Bronchial epithelial cell (primary cell): ENCODE measurements at places on chromosomes 4 and X. TPM values are rescaled to one million over a fixed set of nuclear protein-coding genes. Genes with fewer than 3 reads are reported as not detected.

Gene NDUFA1
- total RNA-seq, result 55.5 and 143 TPM in 2 replicates

Gene MAP7D3
- total RNA-seq, result 3.2 and 5.1 TPM in 2 replicates

Gene GLOD5
- not detected in 2 replicates for total RNA-seq

Gene BRS3
- total RNA-seq, result not detected in 2 replicates

Gene TRO
- not detected in 2 replicates for total RNA-seq

Gene GIMD1
- not detected in 2 replicates for total RNA-seq

Gene FSTL5
- not detected in 2 replicates for total RNA-seq

Gene CXCL10
- total RNA-seq, result 0.13 TPM in 1 of 2 replicates, not detected in the other

Gene MAGEB2
- not detected in 2 replicates for total RNA-seq

GRCh38 chrX:13471269-13471668, 98.1 kb upstream of the EGFL6 start:
- no peak for DNase-seq

DNA sequence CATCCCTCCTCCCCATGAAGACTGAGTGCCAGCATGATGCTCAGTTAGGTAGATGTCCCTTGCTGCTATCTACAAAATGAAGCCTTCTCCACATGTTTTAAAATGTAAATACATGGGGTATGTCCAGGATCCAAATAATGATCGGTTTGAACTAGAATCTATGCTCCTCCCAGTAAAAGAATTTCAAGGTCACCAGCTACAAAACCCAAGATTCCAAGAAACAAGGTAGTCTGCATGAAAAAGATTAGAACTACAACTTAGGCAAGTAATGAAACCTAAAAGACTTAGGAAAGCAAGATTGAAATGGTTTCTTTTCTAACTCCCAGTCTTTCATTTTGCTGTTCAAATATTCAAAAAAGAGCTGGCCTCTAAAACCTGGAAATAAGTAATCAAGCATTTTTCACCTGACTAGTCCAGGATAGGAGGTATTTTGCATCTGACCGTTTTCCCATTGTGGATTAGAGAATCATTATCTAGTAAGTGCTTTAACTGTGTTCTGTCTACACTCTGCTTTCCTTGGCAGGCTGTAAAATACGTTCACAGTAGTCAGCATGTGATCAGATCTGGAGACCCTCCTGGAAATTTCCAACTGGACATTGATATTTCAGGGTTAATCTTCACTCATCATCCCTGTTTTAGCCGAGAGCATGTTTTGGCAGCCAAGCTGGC, 57.4 kb downstream of the CC2D2A start:
- no peak for DNase-seq

GRCh38 chr4:56134266-56134665, 185.5 kb downstream of the CEP135 start:
- no peak for DNase-seq

GRCh38 chr4:77159806-77160205, 2.8 kb downstream of the CCNG2 start:
- no peak for DNase-seq

GRCh38 chr4:167722487-167722808, 369.9 kb upstream of the ANXA10 start:
- DNase-seq, result no peak

GRCh38 chr4:78342125-78342524, 209.4 kb upstream of the ANXA3 start:
- DNase-seq, result no peak

DNA sequence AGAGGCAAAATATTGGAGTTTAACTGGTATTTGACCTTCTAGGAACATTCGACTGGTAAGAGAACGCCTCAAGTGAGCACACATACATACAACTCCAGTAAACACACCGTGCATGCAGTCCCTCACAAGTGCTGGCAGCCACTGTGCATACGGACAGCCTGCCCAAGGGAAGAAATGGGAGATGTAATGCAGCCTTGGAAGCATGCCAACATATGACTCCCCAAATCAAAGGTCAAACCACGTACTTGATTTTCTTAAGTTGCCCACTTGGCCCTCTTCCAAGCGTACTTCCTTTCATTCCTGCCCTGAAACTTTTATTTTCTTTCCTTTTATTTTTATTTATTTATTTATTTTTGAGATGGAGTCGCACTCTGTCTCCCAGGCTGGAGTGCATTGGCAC, 206.6 kb downstream of the SPRY1 start:
- DNase-seq, result peak; percentile 88

- peak; percentile 71 for DNase-seq
These were observed 2.6 kb downstream of the FAAH2 start for GRCh38 chrX:57289089-57289488.
